Right atrium auricular region (tissue), 2 donors: ENCODE measurements at places on chromosomes 7 and 10. TPM values are rescaled to one million over a fixed set of nuclear protein-coding genes. Genes with fewer than 3 reads are reported as not detected.

CCDC7 gene
- total RNA-seq: 21.9 TPM

CH25H gene
- 0.98 TPM for total RNA-seq

ODAD2 gene
- 0.08 TPM for total RNA-seq

ABHD11 gene
- total RNA-seq: 31.5 TPM

ADRA2A gene
- total RNA-seq: 1.4 TPM

SUGCT gene
- 2.6 TPM for total RNA-seq

STRIP2 gene
- total RNA-seq: 11.3 TPM

PGAM2 gene
- 2,809 TPM for total RNA-seq

MSMB gene
- not detected for total RNA-seq

DNA sequence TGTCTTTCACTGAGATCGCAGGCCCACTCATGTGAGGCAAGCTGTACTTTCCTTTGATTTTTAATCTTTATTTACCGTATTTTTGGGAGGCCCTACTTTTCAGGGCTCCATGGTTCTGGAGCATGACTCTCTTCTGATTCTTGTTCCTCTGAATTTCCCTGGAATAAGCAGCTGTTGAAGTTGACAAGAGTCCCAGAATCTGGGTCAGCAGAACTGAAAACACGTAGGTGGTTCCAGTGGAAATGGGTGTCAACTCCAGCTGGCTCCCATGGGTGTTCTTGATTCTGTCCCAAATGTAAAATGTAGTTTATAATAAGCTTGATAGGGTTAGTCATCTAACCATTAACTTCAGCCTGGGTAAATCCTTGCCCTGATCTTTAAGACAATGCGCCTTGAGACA lies 409.4 kb downstream of the GATA3 start:
- no peak overlapping the region for H3K27ac ChIP-seq
- H3K4me1 ChIP-seq: no peaks in the 10 kb centered on the region
- H3K36me3 ChIP-seq: no peaks in the 10 kb centered on the region
- DNase-seq: no peak
- H3K4me3 ChIP-seq: no peak overlapping the region

GRCh38 chr7:6532516-6532915 lies 18.7 kb downstream of the GRID2IP start:
- no peaks in the 10 kb centered on the region for H3K36me3 ChIP-seq
- DNase-seq: no peak
- no peak overlapping the region for H3K27ac ChIP-seq
- no peak overlapping the region for H3K4me3 ChIP-seq
- peaks cover 19% of the 10 kb centered on the region for H3K27me3 ChIP-seq

DNA sequence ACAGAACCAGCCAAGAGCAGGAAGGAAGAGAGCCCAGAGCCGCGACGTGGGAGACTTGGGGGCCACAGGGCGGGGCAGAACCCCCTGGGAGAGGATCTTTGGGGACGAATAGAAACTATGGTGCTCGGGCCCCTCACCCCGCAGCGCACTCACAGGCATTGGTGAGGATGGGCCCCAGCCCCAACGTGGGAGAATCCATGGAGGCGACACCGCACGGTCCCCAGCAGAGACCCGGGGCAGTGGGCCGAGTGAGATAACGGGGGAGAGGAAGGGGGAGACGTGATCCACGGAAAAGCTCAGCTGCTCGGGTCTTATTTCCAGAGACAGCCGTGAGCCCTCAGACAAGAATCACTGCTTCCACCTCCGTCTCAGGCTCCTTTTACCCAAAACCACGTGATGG lies 222.4 kb downstream of the TCERG1L start:
- H3K4me3 ChIP-seq: no peak overlapping the region
- no peaks in the 10 kb centered on the region for H3K36me3 ChIP-seq
- no peak overlapping the region for H3K27ac ChIP-seq
- H3K4me1 ChIP-seq: no peaks in the 10 kb centered on the region
- no peak for DNase-seq
- no peaks in the 10 kb centered on the region for H3K27me3 ChIP-seq

DNA sequence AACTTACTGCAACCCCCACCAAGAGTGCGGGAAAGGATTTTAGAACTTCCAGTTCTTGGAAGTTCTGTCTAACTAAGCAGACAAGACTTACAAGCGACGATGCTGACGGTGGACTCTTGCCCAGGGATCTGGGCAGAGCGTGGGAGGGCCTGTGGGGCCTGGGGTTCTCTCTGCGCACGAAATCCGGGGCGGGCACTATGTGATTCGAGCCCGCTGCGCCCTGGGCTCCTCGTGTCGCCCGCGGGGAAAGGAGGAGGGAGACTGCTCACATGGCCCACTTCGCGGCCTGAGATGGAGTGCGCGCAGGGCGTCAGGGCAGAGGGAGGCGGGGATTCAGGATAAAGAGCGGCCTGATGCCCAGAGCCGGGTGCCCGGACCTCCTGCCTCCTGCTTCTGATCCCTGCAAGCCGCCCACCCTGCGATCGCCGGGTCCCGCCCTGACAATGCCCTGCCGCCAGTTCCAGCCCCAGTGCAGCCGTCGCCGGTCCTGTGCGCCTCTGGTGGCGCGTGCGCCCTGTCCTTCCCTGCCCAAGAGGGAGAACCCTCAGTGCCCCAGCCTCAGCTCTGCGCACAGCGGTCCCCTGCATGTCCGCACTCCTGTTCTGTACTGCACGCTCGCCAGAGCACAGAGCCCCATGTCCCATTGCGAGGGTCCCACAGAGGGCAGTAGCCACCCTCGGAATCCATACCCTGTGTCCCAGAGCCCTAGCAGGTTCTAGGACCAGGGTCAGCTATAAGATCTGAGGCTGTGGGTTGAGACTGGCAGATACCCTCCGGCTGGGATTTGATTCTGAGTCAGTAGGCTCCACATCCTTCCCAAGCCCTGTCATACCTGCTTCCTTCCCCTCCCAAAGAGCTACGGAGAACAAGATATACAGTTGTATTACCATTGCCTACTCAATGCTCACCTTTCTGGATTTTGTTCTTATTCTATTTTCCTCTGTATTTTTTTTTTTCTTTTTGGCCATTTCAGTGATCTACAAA lies 99.4 kb upstream of the TMEM106B start:
- H3K36me3 ChIP-seq: no peaks in the 10 kb centered on the region
- no peak overlapping the region for H3K4me3 ChIP-seq
- H3K27me3 ChIP-seq: no peaks in the 10 kb centered on the region
- no peak for DNase-seq
- no peaks in the 10 kb centered on the region for H3K4me1 ChIP-seq
- H3K27ac ChIP-seq: no peak overlapping the region

DNA sequence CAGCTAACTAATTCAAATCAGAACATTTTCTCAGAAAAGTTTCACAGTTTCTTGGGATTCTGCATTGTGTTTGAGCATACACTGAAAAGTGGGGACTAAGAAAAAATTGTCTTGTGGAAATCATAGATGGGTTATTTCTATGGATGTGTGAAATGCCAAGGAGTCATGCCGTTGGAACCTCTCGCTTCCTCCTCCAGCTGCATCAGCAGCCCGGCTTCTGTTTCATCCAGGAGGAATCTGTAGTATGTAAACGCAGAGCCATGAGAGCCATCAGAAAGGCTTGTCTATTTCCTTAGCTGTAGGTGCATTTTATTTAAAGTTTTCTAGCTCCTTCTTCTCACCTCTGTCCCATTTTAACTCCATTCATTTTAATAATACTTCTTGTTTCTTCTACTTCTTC lies 1144.1 kb downstream of the GATA3 start:
- no peak for DNase-seq
- no peaks in the 10 kb centered on the region for H3K4me1 ChIP-seq
- no peaks in the 10 kb centered on the region for H3K27me3 ChIP-seq
- no peak overlapping the region for H3K27ac ChIP-seq

DNA sequence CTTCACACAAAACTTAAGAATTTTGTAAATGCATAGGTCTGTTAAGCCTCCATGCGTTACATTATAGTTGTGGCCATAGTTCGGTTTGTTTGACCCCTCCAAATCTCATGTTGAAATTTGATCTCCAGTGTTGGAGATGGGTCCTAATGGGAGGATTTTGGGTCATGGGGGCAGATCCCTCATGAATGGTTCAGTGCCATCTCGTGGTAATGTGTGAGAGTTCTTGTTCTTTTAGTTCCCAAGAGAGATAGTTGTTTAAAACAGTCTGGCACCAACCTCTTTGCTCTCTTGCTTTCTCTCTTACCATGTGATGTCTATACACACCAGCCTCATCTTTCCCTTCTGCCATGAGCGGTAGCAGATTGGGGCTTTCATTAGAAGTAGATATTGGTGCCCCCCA lies 264.3 kb downstream of the TCF7L2 start:
- no peaks in the 10 kb centered on the region for H3K27me3 ChIP-seq
- H3K36me3 ChIP-seq: no peaks in the 10 kb centered on the region
- H3K27ac ChIP-seq: no peak overlapping the region
- H3K4me3 ChIP-seq: no peak overlapping the region
- H3K4me1 ChIP-seq: no peaks in the 10 kb centered on the region

DNA sequence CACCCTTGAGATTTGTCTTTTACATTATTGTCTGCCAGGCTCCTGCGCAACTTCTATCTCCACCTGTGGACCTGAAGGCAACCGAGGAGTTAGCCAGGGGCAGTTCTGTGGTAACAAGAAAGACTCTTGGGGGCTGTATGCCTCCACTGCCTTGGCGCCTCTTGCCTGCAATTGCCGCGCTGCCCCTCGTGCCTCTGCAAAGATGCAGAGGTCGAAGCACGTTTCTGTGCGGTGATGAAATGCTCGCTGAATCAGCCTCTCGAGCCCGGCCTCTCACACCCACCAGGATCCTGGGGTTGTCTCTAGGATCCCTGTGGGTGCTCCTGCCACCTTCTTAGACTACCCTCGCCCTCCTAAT lies 486 bp upstream of the LHFPL3 start:
- DNase-seq: no peak
- no peaks in the 10 kb centered on the region for H3K4me1 ChIP-seq
- H3K27me3 ChIP-seq: peaks cover 6% of the 10 kb centered on the region
- H3K4me3 ChIP-seq: no peak overlapping the region
- H3K27ac ChIP-seq: no peak overlapping the region
- no peaks in the 10 kb centered on the region for H3K36me3 ChIP-seq

DNA sequence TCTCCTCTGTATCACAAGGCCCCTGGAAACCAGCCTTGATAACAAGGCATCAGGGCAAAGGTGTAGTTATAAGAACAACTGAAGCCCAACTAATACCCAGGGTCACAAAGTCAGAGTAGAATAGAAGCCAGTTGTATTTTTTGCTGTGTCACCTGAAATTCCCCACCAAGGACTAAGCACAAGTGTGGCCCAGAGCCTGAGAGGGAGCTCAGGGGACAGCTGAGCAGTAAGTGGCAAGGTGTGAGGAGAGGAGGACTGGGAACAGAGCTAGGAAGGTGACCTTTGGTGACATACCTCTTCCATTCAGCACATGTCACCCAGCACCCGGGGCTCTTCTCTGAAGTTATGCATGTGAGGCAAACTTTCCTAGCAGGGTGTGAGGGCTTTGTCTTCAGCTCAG lies 179.9 kb downstream of the HECW1 start:
- no peak overlapping the region for H3K4me3 ChIP-seq
- H3K27me3 ChIP-seq: no peaks in the 10 kb centered on the region
- H3K36me3 ChIP-seq: no peaks in the 10 kb centered on the region
- no peak overlapping the region for H3K27ac ChIP-seq

DNA sequence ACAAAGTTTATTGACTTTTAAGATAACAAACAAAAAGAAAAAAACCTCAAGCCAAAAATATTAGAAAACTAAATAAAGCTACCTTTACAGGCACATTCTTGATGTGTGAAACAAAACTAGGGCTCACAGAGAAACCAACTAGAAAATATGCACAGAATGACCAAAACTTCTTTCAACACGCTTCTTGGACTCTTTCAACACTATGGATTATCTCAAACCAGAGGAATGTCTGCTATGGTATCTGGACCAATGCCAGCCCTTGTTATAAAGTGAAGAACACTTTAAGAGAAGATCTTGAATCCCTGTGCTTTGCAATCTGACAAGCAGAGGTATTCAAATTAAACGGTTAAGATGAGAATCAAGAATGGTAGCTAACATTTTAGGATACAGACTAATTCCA lies 76.6 kb downstream of the DNAJC1 start:
- H3K27me3 ChIP-seq: no peaks in the 10 kb centered on the region
- H3K4me3 ChIP-seq: no peak overlapping the region
- no peaks in the 10 kb centered on the region for H3K4me1 ChIP-seq
- H3K27ac ChIP-seq: no peak overlapping the region

DNA sequence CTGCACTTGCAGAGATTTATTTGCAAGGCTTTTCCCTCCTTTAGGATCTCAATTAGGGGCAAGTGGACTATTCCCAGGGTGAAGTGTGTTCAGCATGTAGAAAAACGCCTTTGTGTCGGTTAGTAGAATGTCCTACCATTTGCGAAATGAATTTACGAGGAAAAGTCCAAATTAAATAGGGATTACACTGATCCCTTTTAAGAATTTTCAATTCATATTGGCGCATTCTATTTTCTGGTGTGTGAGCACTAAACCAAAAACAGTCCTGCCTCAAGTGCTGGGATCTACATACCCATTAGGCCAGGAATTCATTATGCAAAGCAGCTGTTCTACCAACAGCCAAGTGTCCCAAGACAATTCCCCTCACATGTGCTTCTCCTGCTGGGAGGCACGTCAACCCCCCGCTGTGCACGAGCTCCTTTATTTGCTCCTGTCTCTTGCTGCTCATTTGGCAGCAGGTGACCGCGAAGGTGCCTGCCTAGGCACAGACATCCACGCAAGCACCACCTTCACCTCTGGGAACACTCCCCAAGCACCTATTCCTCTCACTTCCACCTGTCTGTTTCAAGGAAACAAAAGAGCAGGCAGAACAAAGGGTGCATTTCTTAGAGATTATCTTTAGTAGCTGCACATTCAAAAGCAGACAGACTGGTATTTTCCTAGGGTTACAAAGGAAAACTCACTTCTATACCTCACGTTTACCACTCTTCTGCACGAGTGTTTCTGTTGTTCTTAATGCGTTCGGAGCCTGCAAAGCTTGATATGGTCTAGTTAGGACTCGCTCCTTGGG lies 134.6 kb upstream of the FGFR2 start:
- peaks cover 23% of the 10 kb centered on the region for H3K4me1 ChIP-seq
- no peak overlapping the region for H3K27ac ChIP-seq
- H3K4me3 ChIP-seq: no peak overlapping the region
- H3K36me3 ChIP-seq: no peaks in the 10 kb centered on the region
- no peak for DNase-seq

GRCh38 chr7:41245916-41246315 lies 457.0 kb downstream of the INHBA start:
- no peak overlapping the region for H3K4me3 ChIP-seq
- no peak overlapping the region for H3K27ac ChIP-seq
- H3K36me3 ChIP-seq: no peaks in the 10 kb centered on the region

DNA sequence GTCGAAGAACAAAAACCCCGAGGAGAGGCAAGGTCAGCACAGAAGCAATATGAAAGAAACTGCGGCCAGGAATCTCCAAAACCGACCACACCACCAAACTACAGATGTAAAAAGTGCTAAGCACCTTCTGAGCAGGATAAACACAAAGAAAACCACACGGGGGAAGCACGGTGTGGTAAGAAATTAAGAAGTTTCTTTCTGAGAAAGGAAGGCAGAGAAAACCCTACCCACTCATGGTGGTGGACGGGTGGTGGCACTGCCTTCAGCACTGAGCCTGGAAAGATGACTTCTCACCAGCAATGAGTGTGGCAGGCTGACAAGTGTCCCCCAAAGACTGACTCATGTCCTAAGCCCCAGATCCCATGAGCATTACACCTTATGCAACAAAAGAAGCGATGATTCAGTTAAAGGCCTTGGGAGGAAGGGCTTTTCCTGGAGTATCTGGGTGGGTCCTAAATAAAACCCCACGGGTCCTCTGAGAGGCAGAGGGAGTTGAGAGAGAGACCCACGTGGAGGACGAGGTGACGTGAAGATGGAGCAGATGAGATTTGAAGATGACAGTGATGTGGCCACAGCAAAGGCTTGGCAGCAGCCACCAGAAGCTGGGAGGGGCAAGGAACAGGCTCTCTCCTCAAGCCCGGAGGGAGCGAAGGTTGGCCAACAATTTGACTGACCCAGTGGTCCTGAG lies 124.9 kb downstream of the DLG5 start:
- no peak overlapping the region for H3K27ac ChIP-seq
- no peak overlapping the region for H3K4me3 ChIP-seq
- H3K27me3 ChIP-seq: no peaks in the 10 kb centered on the region
